ENCODE measurements at places on chromosomes 11 and 22.

DNA sequence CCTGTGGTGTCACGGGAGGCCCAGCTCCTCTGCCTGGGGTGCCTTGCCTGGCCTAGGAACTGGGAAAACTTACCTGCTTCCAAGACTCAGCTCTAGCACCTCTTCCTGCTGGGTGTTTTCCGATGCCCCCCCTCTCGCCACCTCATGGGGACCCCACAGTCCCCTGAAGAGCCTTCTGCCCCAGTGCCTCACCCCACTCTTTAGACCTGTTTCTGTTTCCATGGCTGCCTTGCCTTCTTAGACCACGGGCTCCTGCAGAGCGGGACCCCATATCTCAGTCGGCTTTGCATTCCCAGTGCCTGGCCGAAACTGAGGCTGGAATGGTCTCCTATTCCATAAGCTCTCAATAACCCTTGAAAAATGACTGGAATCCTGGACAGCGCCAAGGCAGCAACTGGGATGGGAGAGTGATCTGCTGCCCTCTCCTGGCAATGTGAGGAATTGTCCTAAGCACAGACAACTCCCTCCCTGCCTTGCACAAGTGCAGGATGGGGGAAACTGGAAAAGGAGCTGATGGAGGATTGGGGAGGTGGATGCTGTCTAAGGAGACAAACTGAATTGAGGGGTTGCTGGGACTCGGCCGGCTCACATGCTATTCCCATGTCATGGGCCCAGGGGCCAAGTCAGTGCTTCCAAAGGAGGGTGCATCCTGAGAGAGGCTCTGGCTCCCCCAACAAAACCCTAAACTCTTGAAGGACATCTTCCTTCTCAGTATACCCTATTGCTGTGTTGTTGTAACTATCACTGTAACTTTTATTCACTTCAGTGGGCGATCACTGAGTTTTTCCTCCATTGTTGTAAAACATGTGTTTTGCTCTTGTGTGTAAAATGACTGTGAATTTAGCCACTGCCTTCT lies 26.6 kb upstream of the IL17RA start:
- DNase-seq = peak; percentile 32

DNA sequence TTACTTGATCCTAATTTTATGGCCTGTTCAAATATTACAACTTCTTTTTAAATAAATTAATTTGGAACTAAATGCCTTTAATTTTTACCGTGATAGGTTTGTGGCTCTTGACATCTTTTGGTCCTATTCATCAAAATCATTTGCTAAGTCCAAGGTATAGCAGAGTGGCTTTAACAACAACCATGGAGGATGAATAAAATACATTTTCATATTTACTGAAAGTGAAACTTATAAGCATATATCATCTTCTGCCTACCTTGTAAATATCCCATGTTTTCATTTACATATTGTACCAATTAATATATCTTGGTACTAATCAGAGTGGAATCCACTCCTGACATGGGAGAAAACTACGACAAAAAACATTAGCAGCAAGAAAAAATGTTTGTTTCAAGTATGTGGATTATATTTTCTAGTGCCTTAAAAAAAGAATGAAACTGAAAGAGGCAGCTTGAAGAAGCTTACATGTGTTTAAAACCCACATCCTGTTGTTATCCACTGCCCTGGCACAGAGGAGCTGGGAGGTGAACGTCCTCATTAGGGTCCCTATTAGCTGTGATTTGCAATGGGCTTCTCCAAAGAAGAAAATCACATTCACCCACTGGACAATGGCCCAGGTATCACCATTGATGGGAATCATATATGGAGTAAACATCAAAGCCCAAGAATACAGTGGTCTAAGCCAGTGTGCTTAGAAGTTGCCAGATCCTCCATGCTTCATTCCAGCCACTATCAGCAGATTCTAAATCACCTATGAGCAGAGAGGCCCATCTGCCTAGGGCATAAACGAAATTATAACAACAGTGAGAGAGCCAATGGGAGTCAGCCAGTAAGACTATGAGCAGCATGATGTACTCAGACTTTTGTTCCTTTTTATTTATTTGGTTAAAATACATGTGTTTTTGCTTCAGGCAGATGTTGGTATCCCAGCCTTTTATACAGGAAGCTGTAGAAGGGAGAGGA lies 84.7 kb downstream of the MAML2 start:
- peak; percentile 78 for DNase-seq

GRCh38 chr11:60878245-60879101 lies 11.1 kb downstream of the ZP1 start:
- no peak for DNase-seq

GRCh38 chr11:113339929-113340589 lies 25.7 kb downstream of the TTC12 start:
- DNase-seq = no peak

DNA sequence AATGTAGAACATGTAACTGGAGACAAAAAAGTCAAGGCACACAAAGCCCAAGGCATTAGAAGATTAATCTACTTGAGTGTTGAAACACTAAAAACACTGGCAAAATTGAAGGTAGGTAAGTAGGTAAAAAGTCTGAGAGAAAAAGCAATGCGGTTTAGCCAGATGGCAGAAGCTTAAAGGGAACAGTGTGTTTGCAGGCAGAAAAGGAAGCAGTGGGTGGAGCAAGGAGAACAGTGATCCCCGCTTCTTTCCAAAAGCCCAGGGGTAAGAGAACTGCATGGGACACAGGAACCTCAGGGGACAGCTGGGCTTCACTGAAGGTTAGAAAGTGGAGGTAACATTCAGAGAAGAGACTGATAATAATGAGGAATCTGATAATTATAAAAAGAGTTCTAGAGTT lies 16.0 kb downstream of the MRE11 start:
- peak; percentile 16 for DNase-seq
